ENCODE measurements at places on chromosomes 16 and 17. TPM values are rescaled to one million over a fixed set of nuclear protein-coding genes. Genes with fewer than 3 reads are reported as not detected.

GRCh38 chr16:9378876-9379275, 287.4 kb downstream of the HAPSTR1 start:
- DNase-seq: no peak

DNA sequence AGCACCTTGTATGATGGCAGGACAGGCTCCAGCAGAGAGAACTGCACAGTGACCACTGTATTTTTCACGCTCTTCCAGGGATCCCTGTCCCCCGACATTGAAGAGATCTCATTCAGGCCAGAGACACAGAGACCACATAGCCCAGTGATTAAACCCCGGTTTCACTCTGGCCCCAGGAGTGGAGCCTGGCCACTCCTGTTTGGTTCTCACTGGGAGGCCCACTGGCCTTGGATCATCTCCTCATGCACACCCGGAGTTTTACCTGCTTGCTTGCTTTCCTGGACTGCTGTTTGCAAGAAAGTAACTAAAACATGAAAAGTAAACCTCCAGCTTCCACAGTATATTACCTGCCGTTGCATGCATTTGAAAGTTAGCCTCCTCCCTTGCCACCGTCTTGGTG, 13.2 kb upstream of the CLEC18C start:
- no peak for DNase-seq

DNA sequence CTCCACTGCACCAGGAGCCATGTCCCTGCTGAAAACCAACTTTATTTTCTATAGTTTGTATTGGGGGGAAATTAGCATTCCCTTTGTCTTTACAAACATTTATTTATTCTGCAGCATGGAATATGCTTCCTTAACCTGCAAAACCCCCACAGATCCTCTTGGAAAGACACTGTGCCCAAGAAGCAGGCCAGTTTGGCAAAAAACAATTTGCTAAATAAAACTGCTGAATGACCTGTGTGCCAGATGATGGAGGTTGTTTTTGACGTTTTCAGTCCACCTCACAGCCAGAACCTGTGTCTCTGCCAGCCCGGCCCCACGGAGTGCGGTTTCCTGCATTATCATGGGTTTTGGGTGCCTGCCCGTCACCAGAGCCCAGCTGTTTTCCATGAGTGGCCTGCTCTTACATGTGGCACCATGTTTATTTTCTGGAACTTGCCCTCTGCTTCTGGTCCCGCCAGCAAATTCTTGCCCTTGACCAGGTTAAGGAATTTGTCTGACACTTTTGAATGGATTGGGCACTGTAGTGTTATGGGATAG, 26.4 kb downstream of the ORC6 start:
- DNase-seq: no peak

DNA sequence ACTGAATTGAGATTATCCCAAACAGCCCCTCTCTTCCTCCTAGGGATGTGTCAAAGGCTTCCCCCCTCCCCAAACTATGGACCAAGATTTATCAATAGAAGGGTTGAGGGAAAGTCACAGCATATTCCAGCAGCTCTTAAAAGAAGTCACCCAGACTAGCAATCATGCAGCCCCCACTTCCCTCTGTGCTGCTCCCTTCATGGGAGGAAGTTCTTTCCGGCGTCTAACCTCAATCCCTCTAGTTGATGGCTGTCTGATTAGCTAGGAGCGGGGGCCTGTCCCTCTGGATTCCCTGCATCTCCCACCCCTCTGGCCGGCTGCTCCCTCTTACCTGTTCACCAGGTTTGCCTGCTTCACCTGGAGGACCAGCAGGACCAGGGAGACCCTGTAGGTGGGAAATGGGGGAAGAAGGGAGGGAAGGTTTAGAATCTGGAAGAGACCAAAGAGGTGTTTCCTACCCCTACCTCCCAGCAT, 9.2 kb downstream of the COL1A1 start:
- no peak for DNase-seq

DNA sequence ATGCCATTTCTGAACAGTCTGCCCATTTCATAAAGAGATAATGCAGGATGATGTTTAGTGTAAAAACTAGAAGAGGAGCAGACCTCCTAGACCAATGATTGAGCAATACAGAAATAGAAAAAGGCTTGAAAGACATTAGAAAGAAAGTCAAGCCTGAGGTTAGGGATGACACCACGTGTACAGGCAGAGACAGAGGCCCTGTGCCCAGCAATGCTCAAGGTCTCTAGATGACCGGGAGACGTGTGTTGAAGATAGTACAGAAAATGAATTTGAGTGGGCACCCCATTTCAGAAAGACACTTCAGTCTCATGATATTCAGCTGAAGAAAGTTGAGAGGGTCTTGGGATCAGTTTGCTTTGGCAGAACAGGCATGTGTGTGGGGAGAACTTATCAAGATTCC, 5.4 kb downstream of the GID4 start:
- no peak for DNase-seq

- DNase-seq: no peak
Measured at GRCh38 chr16:65037556-65037955, 84.3 kb downstream of the CDH11 start.

- no peak for DNase-seq
Measured at GRCh38 chr16:88886420-88886844, 20.0 kb upstream of the PABPN1L start.

TERB1 gene
- polyA plus RNA-seq: not detected

PNMT gene
- polyA plus RNA-seq: 2.3 TPM
